GM04503 (cell line): ENCODE measurements at places on chromosomes 1 and 21.

DNA sequence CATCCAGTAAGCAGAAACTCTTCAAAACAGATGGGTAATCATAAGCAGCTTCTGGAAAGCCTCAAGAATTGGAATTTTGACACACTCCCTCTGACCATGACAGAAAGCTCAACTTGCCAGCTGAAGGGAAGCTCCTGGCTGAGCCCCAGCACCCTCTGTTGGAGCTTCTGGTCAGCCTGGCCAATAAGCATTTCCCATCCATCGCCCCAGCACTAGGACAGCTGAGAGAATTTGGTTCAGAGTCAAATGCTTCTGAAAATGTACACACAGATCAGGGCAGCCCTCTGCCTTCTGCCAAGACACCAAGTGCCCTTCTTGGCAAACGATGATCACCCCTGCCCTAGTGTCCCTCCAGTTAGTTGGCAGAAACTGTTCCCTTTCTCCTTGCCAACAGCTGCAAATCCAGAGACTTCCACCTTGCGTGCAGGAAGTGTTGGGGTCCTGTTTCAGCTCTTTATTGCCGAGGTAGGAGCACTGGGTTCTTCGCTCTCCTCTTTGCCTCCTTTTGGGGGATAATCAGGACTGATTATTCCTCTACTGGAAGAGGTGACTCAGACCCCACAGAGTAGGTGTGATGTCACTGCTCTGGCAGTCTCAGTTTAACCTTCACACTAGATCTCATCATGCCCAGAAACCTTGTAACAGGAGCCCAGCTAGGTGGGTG, 11.9 kb downstream of the PIGV start:
- peak; percentile 78 for DNase-seq

DNA sequence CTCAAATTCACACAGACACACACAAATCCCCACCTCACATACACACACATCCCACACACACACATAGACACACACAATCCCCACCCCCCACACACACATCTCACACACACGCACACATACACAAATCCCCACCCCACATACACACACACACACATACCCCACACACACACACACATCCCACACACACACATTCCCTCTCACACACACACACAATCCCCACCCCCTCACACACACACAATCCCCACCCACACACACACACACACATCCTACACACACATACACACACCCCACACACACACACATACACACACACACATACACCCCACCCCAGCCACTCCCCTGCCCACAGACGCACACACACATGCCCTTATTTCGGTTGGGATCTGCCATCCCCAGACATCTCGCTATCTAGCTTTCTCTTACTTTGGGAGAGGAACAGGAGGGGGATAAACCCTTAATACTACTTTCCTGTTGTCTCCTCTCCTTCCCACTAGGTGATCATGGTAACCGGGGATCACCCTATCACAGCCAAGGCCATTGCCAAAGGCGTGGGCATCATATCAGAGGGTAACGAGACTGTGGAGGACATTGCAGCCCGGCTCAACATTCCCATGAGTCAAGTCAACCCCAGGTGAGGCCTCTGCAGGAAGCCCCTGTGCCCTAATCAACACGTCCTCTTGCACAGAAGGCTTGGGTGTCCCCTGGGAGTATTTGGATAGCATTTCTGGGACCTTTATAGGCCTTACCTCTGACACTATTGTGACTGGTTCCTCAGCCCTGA, 17.2 kb upstream of the ATP1A4 start:
- no peak for DNase-seq

DNA sequence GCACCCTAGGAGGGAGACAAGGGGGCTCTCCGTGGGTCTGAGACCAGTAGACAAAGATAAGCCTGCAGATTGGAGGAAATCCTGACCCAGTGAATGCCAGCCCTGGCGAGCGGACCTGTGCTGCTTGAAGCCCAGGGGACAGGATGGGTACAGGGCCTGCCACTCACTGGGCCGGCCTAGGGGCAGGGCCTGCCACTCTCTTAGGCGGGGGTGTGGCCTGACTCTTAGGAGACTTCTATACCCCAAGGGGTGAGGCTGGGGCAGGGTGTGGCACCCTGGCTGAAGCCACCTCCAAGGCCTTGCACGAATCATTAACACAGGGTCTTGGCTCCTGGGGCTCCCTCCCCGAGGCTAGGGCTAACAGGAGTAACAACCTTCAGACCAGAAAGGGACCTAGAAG, 30.7 kb downstream of the TRIM62 start:
- DNase-seq, result no peak

DNA sequence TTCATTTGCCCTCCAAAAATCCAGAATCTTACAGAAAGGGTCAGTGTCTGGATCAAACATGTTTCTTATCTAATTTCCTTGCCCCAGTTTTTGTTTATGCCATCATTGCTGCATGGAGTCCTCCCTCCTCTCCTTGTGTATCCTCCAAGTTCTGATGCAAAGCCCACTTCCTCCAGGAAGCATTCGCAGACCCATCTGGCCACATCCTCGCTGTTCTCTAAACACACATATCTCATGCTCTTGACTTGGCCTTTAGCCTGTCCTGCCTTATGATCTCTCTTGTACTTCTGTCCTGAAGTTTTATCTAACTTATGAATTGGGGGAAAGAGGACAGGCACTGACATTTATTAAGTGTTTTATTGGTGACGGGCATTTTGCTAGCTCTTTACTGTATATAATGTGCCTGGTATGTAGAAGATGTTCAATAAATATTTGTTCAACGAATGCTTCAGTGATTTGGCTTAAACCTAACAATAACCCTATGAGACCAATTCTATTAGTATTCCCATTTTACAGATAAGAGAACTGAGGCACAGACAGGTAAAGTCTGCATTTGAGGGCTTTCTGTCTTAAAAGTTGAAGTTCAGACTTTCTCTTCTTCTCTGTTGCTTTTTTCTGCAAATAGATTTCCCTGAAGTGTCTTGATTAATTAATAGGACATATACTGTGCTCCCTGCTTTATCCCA, 19.2 kb upstream of the ID3 start:
- DNase-seq, result no peak

GRCh38 chr1:22327411-22327810, 124.2 kb upstream of the ZBTB40 start:
- no peak for DNase-seq

- DNase-seq, result no peak
These were observed 598.6 kb downstream of the AJAP1 start for GRCh38 chr1:5253036-5253435.

GRCh38 chr21:34889676-34890469, 159.2 kb downstream of the RUNX1 start:
- no peak for DNase-seq

- DNase-seq, result no peak
These were observed 238.7 kb downstream of the OLFM3 start for GRCh38 chr1:101757985-101758384.
